ENCODE measurements at places on chromosomes 6 and 20.
A peak's percentile ranks its signal among the peaks of the same experiment; 100 is the strongest.

DNA sequence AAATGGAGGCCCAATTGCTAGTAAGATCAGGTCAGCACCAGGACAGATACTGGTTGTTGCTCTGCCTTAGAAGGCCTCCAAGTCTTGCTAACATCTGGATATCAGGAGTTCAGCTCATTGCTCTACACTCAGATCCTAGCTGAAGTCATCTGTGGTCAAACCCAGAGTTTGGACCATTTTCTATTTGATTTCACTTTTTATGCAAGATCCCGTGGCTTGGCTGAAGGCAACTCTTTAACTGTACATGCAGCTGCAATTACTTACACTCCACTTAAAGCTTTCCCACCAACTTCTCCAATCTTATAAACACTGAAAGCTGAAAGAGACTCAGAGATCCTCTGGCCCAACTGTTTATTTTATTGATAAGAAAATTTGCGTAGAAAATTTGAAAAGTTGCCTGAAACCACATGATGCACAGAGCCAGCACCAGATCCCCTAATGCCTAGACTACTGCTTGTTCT is 2.7 kb downstream of the SLC17A2 start:
- DNase-seq = no peak

DNA sequence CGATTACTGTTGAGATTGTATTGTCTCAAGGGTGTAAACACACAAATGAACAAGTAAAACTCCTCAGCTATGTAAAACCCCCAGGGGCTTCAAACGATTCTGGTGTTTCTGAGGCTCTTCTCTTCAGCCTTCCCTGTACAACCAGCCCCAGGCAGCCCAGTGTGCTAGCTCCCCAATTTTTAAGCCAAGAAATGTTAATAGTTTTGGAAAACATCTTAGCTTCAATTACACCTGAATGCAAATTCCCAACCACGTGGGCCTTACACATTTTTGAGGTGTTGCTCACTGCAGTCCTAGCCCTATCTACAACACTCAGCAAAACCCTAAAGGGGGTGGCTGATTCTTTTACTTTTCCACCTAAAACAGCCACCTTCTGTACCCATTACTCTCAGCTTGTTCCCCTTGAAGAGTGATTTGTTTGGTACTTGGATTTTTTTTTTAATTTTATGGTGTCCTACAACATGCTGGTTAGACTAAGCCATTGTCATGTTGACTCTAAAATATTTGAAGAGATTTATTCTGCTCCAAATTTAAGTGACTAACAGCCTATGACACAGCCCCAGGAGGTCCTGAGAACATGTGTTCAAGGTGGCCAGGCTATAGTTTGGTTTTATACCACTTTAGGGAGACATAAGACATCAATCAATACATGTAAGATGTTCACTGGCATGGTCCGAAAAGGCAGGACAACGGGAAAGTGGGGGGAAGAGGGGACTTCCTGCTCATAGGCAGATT is 48.7 kb downstream of the ADAT2 start:
- DNase-seq = no peak

DNA sequence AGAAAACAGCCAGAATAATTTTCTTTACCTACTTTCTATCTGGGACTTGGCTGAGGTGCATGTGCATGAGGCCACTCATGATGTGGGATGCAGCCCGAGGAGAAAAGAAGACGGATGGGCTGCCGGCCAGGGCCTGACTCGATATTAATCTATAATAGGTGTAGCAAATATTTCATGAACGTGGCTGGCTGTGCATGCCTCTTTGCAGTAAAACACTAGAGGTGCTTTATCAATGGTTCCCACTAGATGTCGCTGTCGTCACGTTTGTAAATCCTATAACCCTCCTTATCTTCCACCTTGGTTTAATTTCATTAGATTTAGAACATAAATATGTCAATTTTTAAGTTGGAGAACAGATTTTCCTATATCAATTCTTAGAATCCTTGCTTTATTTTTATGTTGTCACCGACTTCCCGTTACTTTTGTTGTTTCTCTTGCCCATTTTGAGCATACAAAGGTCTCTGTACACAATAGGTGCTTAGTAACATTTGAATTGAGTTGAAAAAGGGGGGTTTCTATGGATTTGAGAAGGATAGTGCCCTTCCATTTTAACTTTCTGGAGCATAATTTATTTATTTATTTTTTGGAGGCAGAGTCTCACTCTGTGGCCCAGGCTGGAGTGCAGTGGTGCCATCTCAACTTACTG is 19.6 kb upstream of the FERMT1 start:
- peak; percentile 47 for DNase-seq

DNA sequence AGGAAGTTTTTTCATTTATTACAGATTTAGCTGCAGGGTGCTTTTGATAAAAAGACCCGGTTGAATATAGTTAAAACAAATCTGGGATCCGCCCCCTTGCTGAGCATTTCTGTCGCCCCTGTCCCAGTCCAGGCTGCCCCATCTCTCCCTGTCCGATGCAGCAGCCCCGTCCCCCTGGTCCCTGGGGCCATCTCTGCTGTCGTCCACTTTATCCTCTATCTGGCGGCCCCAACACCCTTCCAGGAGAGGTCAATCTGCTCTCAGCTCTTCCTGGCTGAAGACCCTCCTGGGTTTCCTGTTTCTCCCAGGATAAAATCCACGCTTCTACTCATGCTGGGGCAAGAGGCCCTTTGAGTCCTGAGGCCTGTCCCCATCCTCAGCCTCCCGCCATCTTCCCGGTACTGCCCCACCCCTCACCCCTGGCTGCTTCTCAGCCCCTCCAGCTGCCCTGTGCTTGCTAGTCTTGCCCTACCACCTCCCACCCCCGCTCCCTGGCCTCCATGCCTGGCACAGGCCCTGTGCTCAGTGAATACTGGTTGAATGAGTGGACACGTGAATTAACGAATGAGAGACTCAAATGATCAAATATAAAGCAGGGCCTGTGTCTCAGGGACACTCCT is 16.0 kb upstream of the PHACTR3 start:
- DNase-seq = no peak

- no peak for DNase-seq
Measured at GRCh38 chr6:125474061-125474460, 172.3 kb upstream of the HDDC2 start.

DNA sequence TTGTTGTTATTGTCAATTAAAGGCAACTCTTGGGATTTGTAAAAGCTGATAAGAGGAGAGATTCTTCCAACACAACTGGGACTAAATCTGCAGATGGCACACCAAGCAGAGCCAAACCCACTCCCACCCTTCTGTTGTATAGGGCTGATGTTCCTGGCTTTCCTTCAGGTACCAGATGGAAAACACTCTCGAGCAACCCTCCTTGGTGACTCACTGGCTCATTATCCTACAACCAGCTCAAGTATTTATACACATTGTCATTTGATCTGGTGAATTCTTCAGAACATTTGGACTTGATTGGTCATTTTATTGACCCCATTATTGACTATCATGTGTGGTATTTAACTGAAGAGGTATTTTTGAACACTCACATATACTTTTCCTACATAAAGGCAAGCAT is 190.3 kb upstream of the PCSK2 start:
- DNase-seq = no peak

GRCh38 chr6:115358616-115359015 is 702.1 kb downstream of the FRK start:
- no peak for DNase-seq

DNA sequence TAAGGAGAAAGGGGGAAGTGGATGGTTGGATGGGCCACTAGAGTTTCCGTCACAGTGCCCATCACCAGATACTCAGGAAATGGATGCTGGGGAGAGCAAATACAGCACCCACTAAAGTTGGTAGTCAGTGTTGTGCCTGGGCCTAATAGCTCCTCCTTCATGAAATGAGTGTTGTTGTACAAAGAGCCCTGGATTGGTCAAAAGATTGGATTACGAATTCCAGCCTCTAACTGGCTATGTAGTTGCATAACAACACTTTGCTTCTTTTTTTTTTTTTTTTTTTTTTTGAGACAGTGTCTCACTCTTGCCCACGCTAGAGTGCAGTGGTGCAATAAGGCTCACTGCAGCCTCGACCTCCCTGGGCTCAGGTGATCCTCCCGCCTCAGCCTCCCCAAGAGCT is 27.4 kb downstream of the KCNG1 start:
- DNase-seq = no peak

DNA sequence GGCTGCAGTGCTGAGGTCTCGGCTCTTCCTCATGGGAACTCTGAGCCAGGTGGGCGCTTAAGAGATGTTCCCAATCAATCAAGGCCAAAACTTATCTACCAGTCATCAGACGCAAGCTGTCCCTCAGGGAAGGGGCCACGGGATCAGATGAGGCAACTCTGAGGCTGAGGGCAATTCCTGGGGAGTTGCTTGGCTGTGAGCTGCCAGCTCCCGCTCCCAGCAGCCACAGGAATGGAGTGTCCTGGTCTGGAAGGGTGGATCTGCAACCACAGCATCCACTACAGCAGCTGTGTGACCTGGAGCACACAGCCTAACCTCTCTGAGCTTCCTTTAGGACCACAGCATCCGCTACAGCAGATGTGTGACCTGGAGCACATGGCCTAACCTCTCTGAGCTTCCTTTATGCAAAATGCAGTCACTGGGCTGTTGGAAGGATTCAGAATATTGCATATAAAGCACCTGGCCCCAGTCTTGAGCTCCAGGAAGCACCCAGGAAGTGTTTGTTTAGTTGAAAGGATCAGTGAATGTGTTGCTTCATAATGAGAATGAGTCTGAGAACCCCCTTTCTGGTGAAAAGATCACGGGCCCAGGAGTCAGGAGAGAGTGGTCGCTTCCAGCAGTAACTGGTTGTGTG is 60.9 kb downstream of the TFAP2C start:
- DNase-seq = no peak

GRCh38 chr20:64058536-64058935 is 4.5 kb upstream of the TCEA2 start:
- no peak for DNase-seq

GRCh38 chr6:5425797-5426196 is 164.5 kb downstream of the FARS2 start:
- DNase-seq = no peak

DNA sequence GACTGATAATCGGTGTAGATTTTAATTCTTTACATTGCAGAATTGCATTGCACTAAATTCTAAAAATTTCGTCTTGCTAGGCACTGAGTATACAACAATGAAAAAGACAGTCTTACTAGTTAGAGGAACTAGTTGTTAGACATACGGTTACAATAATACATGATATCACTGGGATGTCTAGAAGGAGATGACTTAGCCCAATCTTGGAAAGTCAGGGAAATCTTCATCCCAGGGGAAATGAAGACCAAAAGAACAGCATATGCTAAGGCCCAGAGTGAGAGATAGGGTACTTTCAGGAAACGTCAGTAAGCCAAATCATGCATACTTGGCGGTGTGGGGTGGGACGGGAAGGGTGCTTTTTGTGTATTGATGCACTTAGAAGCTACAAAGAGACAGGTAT is 901 bp downstream of the CEP57L1 start:
- DNase-seq = no peak

DNA sequence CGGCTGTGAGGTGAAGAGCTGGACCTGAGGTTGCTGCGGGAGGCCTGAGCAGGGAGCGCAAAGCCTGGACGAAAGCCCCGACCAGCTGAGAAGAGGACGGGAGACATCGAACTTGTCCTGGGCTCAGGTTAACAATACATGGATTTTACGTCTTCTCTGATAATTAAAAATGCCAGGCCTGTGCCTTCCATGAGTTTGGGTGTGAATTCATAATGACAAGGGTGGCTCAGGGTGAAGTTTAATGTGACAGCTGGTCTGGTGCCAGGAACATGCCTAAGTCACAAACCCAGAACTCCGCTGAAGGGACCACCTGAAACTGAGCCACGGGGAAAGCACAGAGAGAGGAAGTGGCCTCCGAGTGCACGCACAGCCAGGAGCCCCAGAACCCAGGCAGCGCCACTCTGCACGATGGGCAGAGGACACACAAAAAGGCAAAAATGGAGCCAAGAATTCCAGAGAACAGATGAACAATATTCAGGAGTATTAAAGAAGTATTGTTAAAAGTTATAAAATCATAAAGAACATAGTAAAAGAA is 150.1 kb upstream of the RPS6KA2 start:
- no peak for DNase-seq

DNA sequence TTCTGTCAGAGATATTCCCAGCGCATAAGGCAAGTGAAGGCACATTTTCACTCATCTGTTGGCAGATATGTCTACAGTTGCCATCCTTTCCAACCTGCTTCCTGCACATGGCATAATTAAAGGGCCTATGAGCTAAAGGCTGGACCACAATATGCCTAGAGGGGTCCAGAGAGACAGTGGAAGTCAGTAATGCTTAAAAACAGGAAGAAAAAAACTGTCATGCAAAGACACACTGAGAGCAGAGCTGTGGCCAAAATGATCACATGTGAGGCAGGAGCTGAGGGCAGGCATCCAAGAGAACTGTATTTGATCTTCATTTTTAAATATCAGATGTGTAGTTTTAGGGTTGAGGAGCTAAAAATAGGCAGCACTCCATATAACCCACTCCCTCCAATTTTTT is 125.0 kb upstream of the BACH2 start:
- DNase-seq = no peak

DNA sequence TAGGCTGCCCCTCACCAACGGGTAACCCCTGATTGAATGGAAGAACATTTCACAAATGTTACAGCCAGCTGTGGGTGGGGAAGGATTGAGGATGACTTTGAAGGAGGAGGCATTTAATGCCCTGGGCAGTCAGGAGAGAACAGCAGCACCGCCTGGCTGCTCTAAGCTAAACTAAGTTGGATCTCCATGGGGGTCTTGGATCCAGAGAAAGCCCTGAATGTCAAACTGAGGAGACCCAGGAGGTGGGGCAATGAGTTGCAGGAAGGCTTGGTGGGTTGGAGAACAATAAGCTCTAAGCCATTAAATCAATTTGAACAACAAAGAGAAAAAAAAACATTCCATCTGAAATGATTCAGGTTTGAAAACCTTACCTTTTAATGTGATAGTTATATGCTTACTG is 35.4 kb downstream of the TMX4 start:
- no peak for DNase-seq

DNA sequence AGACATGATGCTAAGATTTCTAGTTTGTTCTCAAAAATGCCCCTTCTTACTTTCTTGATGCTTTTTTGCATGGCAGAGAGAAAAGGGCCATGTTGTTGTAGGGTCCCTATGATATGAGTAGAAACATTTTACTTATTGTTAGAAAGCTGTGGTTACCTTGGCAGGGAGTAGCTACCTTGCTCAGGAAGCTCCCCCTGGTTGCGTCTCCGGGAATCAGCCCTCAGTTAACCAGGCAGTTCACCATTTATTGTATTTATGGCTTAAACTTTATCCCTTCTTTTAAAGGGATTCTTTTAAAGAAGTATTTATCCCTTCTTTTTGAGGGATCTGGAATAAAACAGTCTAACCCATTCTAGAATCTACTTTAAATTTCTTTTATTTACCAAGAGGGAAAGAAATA is 113.9 kb upstream of the PROKR2 start:
- DNase-seq = no peak

Data from CD4-positive, alpha-beta T cell treated with Interferon alpha-2 for 1 hour (primary cell).